Subcutaneous adipose tissue (tissue), 4 donors: ENCODE measurements at places on chromosomes 1 and 21. TPM values are rescaled to one million over a fixed set of nuclear protein-coding genes. Genes with fewer than 3 reads are reported as not detected.

The NR5A2 gene
- total RNA-seq = 3.2 TPM

The FMOD gene
- 57.7 TPM for total RNA-seq

The LIPI gene
- not detected for total RNA-seq

The NBPF4 gene
- total RNA-seq = not detected

The A3GALT2 gene
- not detected for total RNA-seq

The SLAMF6 gene
- 1.8 TPM for total RNA-seq

The TSPAN2 gene
- 2.6 TPM for total RNA-seq

The SELE gene
- 0.33 TPM for total RNA-seq

The OR14K1 gene
- not detected for total RNA-seq

The COL16A1 gene
- 52.2 TPM for total RNA-seq

The BROX gene
- 65.4 TPM for total RNA-seq

The DNAJC28 gene
- total RNA-seq = 1.5 TPM

The DNM3 gene
- 4.1 TPM for total RNA-seq

The SLC9C2 gene
- total RNA-seq = not detected

The C1orf141 gene
- total RNA-seq = 0.34 TPM

The MROH9 gene
- total RNA-seq = not detected

The KRTAP6-1 gene
- total RNA-seq = not detected

The SLC45A3 gene
- 0.66 TPM for total RNA-seq

The C1QB gene
- 1,649 TPM for total RNA-seq

The OPTC gene
- total RNA-seq = not detected

The TNFAIP8L2 gene
- total RNA-seq = 30.9 TPM

The ERG gene
- total RNA-seq = 44.1 TPM

The USH2A gene
- total RNA-seq = not detected

The TMPRSS2 gene
- total RNA-seq = 0.19 TPM

The PLA2G2C gene
- not detected for total RNA-seq

The DEPDC1 gene
- 0.19 TPM for total RNA-seq
